ENCODE measurements at places on chromosomes 5 and 9. TPM values are rescaled to one million over a fixed set of nuclear protein-coding genes. Genes with fewer than 3 reads are reported as not detected.

LEAP2 gene
- 0.90 TPM for total RNA-seq

GDNF gene
- not detected for total RNA-seq

TBC1D13 gene
- 20.9 TPM for total RNA-seq

LCP2 gene
- total RNA-seq: not detected

MZB1 gene
- total RNA-seq: not detected
